ENCODE measurements at places on chromosomes 3 and 15. TPM values are rescaled to one million over a fixed set of nuclear protein-coding genes. Genes with fewer than 3 reads are reported as not detected.

Gene EIF5A2
- 8.1 TPM for total RNA-seq

Gene PIERCE2
- total RNA-seq: 6.7 TPM

Gene CHRNA3
- 4.8 TPM for total RNA-seq

Gene C3orf85
- not detected for total RNA-seq

Gene MOBP
- 0.92 TPM for total RNA-seq

Gene RETNLB
- total RNA-seq: not detected

Gene SMARCC1
- 71.5 TPM for total RNA-seq

Gene ITIH4
- total RNA-seq: 6.0 TPM

Gene RBM5
- 245 TPM for total RNA-seq

Gene AGBL1
- total RNA-seq: 3.0 TPM

Gene LRRC3B
- total RNA-seq: 39.9 TPM

Gene C3orf49
- not detected for total RNA-seq

Gene KPNA4
- total RNA-seq: 40.1 TPM

Gene WDR53
- 5.1 TPM for total RNA-seq

Gene PGBD4
- 5.3 TPM for total RNA-seq

Gene SLC28A2
- total RNA-seq: not detected

Gene FAM219B
- 65.5 TPM for total RNA-seq

Gene DLEC1
- 3.0 TPM for total RNA-seq

Gene LNP1
- total RNA-seq: 16.6 TPM

Gene GUCA1C
- total RNA-seq: not detected

Gene PTX3
- 5.5 TPM for total RNA-seq

Gene SIDT1
- 19.6 TPM for total RNA-seq

Gene CDC25A
- total RNA-seq: 10.8 TPM

Gene HES1
- total RNA-seq: 23.1 TPM

Gene CFAP100
- total RNA-seq: 6.5 TPM

Gene CLDN1
- 3.0 TPM for total RNA-seq

Gene ICE2
- total RNA-seq: 49.8 TPM

Gene RPL35A
- total RNA-seq: 841 TPM

Gene ZNF639
- total RNA-seq: 80.5 TPM

Gene CFAP20DC
- 3.2 TPM for total RNA-seq

Gene SUSD5
- 7.4 TPM for total RNA-seq

Gene PLSCR4
- 30.2 TPM for total RNA-seq
